ENCODE measurements at places on chromosomes 2 and 18.
A peak's percentile ranks its signal among the peaks of the same experiment; 100 is the strongest.

DNA sequence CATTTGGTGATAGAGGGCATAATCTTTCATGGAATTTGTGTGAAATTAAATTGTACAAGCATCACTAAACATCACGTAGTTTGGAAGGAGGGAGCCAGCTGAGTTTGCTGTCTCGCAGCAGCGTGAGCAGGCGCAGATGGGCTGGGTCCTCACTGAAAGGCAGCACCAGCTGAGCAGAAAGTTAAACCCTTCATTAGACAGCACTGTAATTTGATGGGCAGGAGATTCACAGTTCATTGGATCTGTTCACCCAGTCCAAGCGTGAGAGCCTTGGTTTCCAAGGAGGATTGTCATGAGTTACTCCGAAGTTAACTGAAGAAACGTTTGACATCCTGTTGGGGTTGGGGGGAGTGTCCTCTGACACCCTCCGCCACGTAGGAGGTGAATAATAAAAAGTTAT, 89.8 kb upstream of the NFATC1 start:
- no peak for DNase-seq

- no peak for DNase-seq
These were observed 98.8 kb downstream of the TNS1 start for GRCh38 chr2:217903859-217904613.

DNA sequence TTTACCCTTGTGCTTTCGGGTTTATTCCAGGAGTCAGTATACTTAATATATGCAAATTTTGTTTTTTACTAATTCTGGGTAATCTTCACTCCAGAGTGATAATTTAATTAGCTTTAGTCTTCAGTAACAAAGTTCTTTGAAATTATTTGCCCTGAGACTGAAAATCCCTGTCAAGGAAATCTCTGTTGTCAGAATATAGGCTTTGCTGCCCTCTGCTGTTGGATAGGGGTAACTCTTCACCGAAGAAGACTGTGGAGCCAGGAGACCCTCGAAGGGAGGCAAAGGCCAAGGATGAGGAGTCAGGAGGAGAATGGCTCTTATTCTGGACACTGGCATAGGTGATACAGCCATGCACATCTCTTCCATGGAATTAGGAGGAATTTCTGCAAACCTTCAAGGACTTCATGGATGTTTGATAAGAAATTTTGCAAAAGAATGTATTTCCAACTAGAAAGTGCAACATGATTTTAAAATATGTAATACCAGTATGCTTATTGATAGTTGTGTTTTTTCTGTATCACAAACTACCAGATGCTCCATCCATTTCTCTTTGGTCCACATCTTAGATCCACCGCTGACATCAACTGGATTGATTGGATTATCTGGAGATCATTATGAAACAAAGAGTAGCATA, 182.3 kb downstream of the RDH14 start:
- peak; percentile 2 for DNase-seq

DNA sequence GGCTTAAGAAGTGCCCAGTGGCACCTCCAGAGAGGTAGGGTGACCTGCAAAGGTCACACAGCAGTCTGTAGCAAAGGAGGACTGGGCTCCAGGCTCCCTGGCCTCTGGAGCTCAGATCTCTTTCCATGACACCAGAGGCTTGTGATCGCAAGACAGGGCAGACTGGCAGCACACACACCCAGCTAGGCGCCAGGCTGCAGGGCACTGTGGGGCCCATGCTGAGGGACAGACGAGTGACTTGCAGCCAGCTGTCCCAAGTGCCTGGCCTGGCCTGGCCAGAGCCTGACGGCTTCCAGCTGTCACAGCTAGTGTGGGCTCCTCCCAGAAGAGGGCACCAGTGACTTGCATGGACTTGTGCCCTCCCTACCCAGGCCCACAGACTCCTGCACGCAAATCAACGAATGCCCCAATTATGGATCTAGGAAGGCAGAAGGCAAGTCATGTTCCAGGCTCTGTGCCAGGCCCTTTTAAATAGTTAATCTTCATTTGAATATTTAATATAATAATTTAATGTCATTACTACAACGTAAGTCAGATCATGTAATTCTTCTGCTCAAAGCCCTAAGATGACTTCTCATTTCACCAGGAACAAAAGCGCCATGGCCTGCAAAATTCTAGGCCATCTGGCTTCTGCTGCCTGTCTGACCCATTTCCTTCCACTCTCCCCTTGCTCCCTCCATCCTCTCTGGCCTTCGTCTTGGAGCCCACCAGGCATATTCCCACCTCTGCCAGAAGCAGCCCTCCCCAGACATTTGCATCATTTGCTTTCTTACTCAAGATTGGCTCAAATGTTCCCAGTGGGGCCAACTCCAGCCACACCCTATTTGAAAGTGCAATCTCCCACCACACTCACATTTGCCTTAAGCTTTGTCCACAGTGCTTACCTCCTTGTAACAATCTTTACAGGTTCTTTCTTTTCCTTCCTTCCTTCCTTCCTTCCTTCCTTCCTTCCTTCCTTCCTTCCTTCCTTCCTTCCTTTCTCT, 3.7 kb upstream of the SPEG start:
- peak; percentile 22 for DNase-seq

DNA sequence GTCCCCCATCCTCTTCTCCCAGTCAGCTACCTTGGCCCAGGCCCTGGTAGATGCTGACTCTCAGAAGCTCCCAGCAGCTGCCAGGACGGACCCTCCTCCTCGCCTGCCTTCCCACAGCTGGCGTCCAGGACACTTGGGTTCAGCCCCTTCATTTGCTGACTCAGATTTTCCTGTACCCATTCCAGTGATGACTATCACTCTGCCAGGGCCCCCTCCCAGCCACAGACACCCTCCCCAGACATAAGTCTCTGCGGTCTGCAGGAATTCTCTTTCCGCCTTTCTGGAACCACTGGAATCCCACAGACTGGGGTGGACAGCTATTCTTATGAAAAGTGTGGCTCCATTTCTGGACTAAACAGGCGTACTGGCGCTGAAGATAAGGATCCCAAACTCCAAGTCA, 260.3 kb upstream of the EPAS1 start:
- DNase-seq = no peak

DNA sequence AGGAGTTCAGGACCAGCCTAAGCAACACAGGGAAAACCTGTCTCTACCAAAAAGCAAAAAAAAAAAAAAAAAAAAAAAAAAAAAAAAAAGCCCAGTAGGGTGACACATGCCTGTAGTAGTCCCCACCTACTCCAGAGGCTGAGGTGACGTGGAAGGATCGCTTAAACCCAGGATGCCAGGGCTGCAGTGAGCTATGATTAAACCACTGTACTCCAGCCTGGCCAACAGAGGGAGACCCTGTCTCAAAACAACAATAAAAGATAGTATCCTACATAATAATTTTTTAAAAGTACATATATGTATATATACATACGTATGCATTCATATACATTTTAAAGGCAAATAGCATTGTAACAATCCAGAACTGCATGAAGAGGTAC, 51.7 kb downstream of the SOS1 start:
- no peak for DNase-seq

GRCh38 chr18:56382541-56382940, 255.9 kb downstream of the TXNL1 start:
- no peak for DNase-seq

GRCh38 chr2:40725950-40726349, 274.1 kb upstream of the SLC8A1 start:
- no peak for DNase-seq

DNA sequence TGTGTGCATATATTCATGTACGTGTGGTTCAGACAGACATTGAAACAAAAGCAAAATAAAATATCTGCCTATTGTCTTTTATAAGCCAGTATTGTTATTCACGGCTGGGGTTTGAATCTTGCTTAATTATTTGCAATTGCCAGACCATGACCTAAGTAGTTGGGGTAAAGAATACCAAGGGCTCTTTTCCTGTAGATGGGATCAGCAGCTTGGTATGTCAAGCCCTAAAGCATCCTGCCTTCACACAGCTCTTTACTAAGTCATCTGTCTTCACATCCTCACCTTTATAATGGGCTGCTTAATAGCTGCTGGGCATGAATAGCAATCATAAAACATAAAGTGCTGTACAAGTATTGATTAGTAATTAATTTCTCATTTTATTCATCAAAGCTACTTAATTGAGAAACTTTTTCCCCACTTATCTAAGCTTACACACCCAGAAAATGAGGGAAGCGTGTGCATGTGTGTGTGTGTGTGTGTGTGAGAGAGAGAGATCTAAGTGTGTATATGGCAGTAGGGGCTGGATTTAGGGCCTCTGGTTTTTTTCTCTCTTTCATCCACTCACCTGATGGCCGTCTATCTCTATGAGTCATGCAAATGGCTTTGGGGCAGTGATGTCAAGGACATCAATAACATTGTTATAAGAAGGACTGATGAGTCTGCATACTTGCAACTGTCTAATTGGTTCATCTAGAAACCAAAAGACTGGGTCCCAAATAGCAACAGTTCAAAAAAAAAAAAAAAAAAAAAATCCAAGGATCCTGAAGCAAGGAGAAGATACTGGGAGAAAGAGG, 244.1 kb upstream of the TNP1 start:
- DNase-seq = no peak

GRCh38 chr2:48233005-48233404, 296.9 kb upstream of the STON1 start:
- no peak for DNase-seq

DNA sequence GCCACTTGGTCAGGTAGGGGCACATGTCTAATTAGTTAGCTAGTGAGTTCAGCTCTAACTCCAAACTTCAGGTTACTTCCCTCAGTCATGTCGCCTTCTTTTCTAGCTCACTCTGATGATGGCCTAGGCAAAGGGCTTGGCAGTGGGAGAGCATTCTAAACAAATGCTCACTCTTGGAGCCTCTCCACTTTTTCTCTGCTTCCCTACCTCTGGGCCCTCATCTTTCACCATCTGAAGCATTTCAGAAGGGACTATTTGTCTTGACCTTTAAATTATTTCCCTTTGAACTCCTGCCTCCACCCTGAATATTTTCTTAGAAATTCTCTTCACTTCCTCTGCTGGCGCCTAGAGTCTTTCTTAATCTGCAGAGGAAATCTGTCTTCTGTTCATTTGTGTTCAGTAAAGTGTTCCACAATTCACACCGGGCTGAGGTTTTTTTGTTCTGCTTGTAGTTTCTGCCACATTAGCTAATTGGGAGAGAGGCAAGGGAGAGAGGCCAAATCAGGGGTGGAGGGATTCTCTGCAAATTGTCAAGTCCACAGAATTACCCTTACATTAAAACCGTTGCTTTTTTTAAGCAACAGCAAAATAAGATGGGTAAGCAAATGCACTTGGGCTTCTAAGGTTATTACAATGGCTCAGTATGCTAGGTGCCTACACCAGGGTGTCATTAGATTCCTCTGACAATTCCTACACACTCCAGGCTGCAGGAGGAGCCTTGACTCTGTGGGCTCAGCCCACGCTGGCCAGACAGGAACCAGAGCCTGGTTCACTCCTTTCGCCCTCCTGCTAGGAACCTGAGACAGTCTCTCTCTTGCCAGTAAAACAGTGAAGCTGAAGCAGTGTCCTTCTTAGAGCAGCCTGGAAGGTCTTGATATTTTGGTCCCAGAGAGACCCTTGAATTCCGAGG, 5.5 kb downstream of the MSGN1 start:
- peak; percentile 59 for DNase-seq

DNA sequence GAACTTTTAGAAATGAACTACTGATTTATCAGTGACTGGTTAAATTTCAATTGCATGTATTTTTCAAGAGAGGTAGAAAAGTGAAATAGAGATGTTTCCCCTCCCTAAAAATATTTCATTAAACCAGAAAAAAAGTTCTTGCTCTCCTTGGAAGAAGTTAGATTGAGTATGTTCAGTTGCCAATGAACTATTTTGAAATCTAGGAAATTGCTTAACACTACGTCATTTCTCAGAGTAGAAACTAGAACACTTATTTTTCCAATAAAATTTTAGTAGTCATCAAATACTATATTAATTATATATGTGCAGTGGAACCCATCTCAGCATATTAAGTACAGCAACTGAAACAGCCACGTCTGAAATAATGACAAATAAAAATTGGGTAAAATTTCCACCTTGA, 51.8 kb upstream of the STAT1 start:
- no peak for DNase-seq

- no peak for DNase-seq
These were observed 5.1 kb upstream of the ASIC4 start for GRCh38 chr2:219508971-219509779.

- DNase-seq = no peak
These were observed 32.3 kb downstream of the SCN9A start for GRCh38 chr2:166343467-166343866.

GRCh38 chr2:24122366-24123194, 554 bp downstream of the PFN4 start:
- DNase-seq = no peak

- no peak for DNase-seq
These were observed 103.4 kb downstream of the ZFP36L2 start for GRCh38 chr2:43123028-43123427.

DNA sequence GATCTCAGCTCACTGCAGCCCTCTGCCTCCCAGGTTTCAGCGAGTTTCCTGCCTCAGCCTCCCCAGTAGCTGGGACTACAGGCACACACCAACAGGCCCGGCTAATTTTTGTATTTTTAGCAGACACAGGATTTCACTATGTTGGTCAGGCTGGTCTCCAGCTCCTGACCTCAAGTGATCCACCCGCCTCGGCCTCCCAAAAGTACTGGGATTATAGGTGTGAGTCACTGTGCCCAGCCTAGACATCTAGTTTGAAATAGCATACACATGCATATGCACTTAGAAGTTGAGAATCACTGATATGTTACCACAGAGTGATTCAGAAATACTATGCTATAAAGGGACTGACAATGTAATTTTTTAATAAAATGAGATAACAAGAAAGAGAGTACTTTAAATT, 69.8 kb upstream of the CDKL4 start:
- peak; percentile 66 for DNase-seq

- no peak for DNase-seq
These were observed 89.7 kb upstream of the MSH2 start for GRCh38 chr2:47313141-47313691.

DNA sequence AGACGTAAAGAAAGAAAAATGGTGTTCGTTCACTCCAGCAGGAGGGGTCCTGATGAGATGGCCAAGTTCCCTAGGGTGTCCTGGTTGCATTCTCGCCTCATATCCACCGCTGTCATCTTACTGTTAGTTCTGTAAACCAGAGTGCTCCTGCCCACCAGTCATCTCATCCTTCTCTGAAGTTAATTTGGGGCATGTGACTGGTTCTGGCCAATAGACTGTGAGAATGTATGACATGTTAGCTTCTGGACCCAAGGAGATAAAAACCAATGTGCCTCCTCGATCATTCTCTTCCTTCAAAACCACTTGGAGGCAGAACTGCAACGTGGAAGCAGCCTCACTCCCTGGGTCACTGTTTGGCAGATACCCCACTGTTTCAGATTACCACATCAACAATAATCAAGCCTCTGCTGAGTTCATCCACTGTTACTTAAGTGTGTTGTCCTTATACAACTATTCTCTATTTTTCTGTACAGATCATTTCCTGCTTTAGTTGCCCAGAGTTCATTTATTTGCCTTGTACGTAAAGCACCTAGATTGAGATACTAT, 759.1 kb downstream of the TSN start:
- no peak for DNase-seq

DNA sequence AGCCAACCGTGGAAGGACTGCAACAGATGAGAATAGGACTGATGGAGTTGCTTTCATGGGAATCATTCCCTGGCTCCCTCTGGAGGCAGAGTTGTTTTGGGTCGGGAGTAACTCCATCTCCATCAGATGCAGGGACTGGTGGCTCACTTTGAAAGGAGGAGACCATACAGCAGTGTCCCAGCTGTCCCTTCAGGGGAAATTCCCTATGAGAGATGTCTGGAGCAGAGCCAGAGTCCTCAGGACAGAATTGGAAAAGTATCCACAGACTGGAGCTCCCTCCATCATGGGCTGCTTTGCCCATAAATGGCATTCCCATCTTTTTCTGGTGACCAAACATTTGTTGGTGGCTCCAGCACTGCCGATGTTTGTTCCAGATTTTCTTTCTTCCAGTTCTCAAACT, 144.3 kb downstream of the NCK2 start:
- no peak for DNase-seq

- no peak for DNase-seq
These were observed 26.1 kb downstream of the NPC1 start for GRCh38 chr18:23560186-23560585.

All from MV-4-11 (cell line).